ENCODE measurements at places on chromosomes 4 and X. TPM values are rescaled to one million over a fixed set of nuclear protein-coding genes. Genes with fewer than 3 reads are reported as not detected.

The CENPVL1 gene
- total RNA-seq: not detected

GRCh38 chr4:127084666-127085065, 548.1 kb upstream of the INTU start:
- H3K27me3 ChIP-seq: no peaks in the 10 kb centered on the region
- H3K27ac ChIP-seq: no peak overlapping the region
- H3K4me3 ChIP-seq: no peak overlapping the region
- DNase-seq: no peak
- no peaks in the 10 kb centered on the region for H3K36me3 ChIP-seq

DNA sequence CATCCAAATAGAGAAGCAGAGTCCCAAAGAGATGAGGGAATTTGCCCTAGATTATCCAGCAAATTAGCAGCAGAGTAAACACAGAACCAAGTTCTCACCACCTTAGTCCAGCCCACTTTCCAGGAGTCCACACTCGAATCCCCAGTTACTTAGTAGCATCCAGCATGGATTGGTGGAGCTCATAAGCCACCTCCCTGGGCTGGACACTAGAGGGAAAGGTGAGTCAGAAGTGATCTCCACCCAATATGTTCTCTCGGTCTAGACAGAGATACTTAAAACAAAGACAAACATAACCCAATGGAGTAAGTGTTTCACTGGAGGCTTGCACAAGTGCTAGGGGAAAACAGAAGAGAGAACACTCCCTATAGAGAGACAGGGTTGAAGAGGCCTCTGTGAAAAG, 105.1 kb upstream of the CPEB2 start:
- H3K4me1 ChIP-seq: no peaks in the 10 kb centered on the region
- no peaks in the 10 kb centered on the region for H3K36me3 ChIP-seq
- H3K27me3 ChIP-seq: no peaks in the 10 kb centered on the region
- no peak overlapping the region for H3K4me3 ChIP-seq

- no peaks in the 10 kb centered on the region for H3K36me3 ChIP-seq
- no peak overlapping the region for H3K27ac ChIP-seq
- no peaks in the 10 kb centered on the region for H3K4me1 ChIP-seq
- no peak overlapping the region for H3K4me3 ChIP-seq
- DNase-seq: no peak
These were observed 46.4 kb downstream of the PTPN13 start for GRCh38 chr4:86640469-86640868.

- no peak for DNase-seq
- H3K4me1 ChIP-seq: no peaks in the 10 kb centered on the region
- H3K36me3 ChIP-seq: no peaks in the 10 kb centered on the region
- no peak overlapping the region for H3K27ac ChIP-seq
- no peak overlapping the region for H3K4me3 ChIP-seq
These were observed 53.7 kb downstream of the CHM start for GRCh38 chrX:85993539-85994197.

DNA sequence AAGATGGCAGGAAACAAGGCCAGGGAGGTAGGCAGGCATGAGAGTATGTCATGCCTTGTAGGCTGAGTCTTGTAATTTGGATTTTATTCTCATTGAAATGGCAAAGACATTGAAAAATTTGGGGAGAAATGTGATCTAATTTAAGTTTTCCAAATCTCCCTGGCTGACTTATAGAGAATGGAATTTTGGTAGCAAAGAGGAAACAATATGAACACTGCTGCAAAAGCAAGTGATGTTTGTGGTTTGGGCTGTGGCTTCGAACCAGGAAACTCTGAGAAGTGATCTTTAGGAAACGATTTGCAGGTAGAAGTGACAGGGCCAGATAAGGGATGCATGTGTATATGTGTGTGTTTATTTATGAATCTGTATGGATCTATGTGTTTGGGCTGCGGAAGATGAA, 35.6 kb downstream of the ARSJ start:
- H3K36me3 ChIP-seq: no peaks in the 10 kb centered on the region
- no peak overlapping the region for H3K27ac ChIP-seq
- no peaks in the 10 kb centered on the region for H3K4me1 ChIP-seq

All from B cell (primary cell).